Activated naive CD4-positive, alpha-beta T cell treated with anti-CD3 and anti-CD28 coated beads for 36 hours (primary cell): ENCODE measurements at places on chromosomes 12 and 14. TPM values are rescaled to one million over a fixed set of nuclear protein-coding genes. Genes with fewer than 3 reads are reported as not detected.

DNA sequence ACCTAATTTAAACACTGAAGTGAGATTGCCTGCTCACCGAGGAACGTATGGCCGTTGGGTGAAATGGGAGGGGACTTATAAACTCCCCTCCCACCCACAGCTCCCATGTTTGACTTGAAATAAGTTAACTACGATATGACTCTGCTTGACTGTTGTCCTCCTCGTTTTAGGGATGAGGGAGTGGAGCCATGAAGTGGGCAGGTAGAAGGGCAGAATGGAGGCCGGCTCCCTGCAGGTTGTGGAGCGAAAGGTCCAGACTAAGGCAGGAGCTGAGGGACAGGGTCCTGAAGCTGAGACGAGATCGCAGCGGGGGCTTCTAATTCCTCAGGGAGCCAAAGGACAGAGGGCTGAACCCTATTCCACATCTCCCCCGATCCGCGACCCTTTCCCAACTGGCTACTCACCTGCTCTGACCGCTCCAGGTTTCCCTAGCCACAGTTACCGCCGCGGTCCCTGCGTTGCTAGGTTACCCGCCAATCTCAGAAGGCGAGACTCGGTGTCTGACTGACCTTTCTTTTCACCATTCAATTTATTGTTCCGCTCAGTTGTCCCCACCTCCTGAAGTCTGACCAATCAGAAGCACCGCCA, 577 bp upstream of the TPCN1 start:
- H3K27me3 ChIP-seq, result no peaks in the 10 kb centered on the region
- H3K36me3 ChIP-seq, result peaks cover 5% of the 10 kb centered on the region
- peaks cover 42% of the 10 kb centered on the region for H3K4me1 ChIP-seq
- H3K4me3 ChIP-seq, result peak overlapping the region; percentile 96

DNA sequence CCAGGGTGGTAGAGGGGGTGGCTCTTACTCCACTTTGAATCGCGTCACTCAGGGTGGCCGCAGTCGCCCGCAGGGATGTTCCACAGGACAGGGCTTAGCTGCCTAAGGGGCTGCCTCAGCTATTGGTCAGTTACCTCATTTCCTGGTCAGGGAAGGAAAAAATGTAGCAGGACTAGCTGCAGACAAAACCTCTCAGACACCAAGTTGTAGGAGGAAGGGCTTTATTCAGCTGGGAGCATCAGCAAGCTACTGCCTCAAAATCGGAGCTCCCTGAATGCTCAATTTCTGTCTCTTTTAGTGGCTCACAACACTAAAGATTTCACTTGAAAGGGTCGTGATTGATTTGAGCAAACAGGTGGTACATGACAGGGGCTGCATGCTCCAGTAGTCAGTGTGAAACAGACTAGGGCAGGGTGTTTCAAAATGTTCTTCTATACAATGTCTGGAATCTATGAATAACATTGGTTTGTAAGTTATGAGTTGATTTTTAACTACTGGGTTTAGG, 6.4 kb upstream of the CLEC6A start:
- DNase-seq, result no peak
- H3K4me3 ChIP-seq, result no peak overlapping the region
- no peaks in the 10 kb centered on the region for H3K36me3 ChIP-seq
- H3K27me3 ChIP-seq, result peaks cover 6% of the 10 kb centered on the region
- H3K27ac ChIP-seq, result no peak overlapping the region
- no peaks in the 10 kb centered on the region for H3K4me1 ChIP-seq

- DNase-seq, result no peak
- H3K4me3 ChIP-seq, result no peak overlapping the region
- no peak overlapping the region for H3K27ac ChIP-seq
- peaks cover 25% of the 10 kb centered on the region for H3K36me3 ChIP-seq
- no peaks in the 10 kb centered on the region for H3K27me3 ChIP-seq
Observed at GRCh38 chr14:89344920-89345254, 72.1 kb downstream of the FOXN3 start.

The CLEC6A gene
- total RNA-seq, result not detected

- peaks cover 57% of the 10 kb centered on the region for H3K4me1 ChIP-seq
- H3K27me3 ChIP-seq, result no peaks in the 10 kb centered on the region
- peak overlapping the region; percentile 70 for H3K27ac ChIP-seq
- peak; percentile 89 for DNase-seq
- H3K36me3 ChIP-seq, result no peaks in the 10 kb centered on the region
- no peak overlapping the region for H3K4me3 ChIP-seq
Observed at GRCh38 chr14:68819260-68819691, 26.4 kb upstream of the ZFP36L1 start.
